ENCODE measurements at places on chromosomes 7 and 10. TPM values are rescaled to one million over a fixed set of nuclear protein-coding genes. Genes with fewer than 3 reads are reported as not detected.

DNA sequence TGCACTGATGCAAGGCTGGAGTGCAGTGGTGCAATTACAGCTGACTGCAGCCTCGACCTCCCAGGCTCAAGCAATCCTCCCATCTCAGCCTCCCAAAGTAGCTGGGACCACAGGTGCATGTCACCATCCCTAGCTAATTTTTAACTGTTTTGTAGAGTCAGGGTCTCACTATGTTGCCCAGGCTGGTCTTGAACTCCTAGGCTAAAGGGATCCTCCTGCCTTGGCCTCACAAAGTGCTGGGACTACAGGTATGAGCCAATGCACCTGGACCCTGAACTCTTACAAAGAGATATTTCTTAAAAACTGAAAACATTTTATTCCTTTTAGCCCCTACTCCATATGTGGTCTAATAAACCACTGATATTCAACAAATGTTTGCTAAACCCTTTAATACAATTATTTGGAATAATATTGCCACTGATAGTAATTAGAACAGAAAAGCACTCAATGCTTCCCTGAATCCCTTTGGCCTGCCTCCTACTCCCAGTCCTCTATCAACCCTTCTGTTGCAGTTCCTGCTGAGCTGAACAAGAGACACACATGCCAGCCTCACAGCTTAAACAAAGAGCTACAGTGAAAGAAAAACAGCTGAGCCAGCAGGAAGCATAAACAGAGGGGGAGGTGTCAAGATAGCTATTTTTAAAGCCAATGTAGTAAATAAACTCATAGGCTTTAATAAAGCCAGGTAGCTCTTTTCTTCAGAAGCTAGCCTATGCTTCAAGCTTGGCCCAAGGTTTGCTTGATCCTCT is 7.0 kb upstream of the GNAI1 start:
- no peak for DNase-seq

DNA sequence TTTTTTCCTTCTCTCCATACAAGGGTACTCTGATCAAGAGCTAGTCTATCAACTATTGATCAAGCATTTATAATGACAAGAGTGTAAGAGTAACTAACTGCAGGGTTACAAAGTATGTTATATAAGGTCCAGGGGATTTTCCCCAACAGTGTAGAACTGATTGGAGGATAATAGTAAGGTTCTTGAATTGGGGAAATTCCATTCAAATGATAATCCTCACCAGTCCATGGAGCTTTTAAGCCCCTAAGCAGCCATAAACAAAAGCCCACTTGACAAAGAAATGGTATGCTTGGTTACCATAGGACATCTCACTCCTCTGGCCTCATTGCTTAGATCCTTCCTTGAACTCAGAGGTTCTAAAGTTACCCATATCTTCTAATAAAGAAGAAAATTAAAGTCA is 8.2 kb downstream of the YME1L1 start:
- no peak for DNase-seq

Gene PLXNA4
- total RNA-seq: 34.9 TPM

GRCh38 chr7:80611779-80612178 is 26.7 kb upstream of the CD36 start:
- DNase-seq: peak; percentile 36

Gene PDCD4
- 118 TPM for total RNA-seq

- peak; percentile 23 for DNase-seq
Measured at GRCh38 chr10:28623483-28623882, 53.8 kb upstream of the BAMBI start.

GRCh38 chr10:22630234-22631174 is 83.9 kb downstream of the PIP4K2A start:
- no peak for DNase-seq

DNA sequence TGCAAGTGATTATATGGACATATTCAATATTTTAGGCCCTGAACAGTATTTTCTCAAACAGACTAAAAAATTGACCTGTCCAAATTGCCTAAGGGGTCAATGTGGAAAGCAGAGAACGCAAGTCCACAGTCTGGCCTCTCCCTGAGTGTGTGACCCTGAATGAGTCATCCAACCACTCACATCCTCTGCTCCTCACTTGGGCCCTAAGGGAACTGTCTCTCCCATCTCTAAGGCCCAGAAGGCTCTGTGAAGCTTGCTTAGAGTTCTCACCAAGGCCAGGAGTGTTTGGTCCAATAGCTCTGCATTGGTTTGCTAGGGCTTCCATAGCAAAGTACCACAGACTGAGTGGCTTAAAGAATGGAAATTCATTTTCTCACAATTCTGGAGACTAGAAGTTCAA is 155.1 kb downstream of the LSM5 start:
- no peak for DNase-seq

DNA sequence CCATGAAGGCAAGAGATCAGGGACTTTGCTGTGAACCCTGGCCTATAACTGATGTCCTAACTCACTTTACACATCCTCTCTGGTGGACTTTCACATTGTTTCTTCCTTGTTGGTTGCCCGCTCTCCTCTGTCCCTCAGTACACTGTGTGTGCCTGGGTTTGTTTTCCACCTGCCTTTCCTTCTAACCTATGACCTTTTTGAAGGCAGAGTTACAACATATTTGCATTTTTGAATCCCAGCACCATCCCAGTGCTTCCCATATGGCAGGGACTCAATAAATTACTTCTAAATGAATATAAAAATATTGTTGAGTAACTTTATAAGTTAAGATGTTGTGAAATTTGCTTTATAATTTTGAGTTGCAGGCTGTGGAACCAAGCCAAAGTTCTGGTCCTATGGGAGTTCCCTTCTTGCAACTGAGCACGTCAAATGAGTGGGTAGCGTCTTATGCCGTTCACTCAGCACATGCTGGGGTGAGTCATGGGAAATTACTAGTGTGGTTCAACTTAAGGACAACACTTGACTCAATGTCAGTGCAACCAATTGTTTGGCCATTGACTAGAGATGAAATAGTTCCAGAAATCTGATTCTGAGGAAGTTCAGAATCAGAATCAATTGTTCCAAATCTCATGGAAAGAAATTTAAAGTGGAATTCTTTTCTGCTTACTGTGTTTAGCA is 250.9 kb downstream of the TWIST1 start:
- DNase-seq: peak; percentile 64

GRCh38 chr10:44965651-44966097 is 6.1 kb downstream of the RASSF4 start:
- no peak for DNase-seq

GRCh38 chr10:3568983-3569382 is 216.0 kb downstream of the KLF6 start:
- DNase-seq: no peak

GRCh38 chr7:94656658-94656924 is 658 bp upstream of the SGCE start:
- DNase-seq: no peak

Gene SLC29A3
- 1.2 TPM for total RNA-seq

GRCh38 chr10:131858118-131858515 is 42.7 kb upstream of the PPP2R2D start:
- DNase-seq: no peak

DNA sequence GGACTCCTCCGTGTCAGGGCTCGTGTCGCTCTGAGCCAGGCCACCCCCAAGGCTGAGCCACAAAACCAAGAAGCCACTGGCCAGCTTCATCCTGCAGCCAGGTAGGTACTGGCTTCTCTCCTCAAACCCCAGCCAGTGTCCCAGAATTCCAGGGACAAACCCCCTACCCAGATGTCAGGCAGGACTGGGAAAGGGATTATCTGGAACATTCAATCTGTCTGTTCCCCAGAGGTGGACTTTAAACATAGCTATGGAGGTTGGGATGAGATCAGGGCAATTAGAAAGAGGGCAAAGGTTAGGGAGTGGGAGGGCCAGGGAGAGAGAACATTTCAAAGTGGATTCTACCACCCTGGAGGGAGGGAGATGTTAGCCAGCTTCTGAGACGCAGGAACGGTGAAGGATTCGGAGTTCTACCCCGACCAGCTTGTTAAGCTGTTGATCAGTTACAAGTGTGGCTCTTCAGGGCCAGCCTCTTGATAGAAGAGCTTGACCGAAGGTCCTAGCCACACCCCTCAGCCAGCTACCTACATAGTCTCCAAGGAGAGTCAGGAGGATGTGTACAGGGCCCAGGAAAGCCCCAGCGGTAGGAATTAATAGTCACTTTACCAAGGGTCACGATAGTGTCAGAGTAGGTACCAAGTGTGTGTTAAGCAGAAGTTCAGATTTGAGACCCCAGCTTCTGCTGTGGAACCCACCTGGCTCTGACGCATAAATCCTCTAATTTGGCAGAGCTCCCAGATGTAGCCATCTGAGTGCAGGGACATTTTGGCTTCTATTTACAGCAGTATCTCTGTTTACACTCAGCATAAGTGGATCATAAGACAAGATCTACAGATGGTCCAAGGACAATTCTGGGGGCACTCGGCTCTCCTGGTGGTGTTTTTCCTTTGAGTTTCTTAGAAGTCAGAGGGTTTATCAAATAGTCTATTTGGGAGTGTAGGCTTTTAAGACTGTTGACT is at the start of gene PLA2G12B:
Gene PLA2G12B (minus strand): TSS at position 211 of the 959 bp plus-strand sequence. CDS start 121 bp downstream, at position 90.
- DNase-seq: no peak

GRCh38 chr7:404812-405488 is 114.7 kb downstream of the PDGFA start:
- no peak for DNase-seq

- no peak for DNase-seq
Measured at GRCh38 chr10:16518822-16519221, 2.9 kb downstream of the C1QL3 start.

Gene NEUROD6
- 0.96 TPM for total RNA-seq

- no peak for DNase-seq
Measured at GRCh38 chr7:12987238-12987637, 299.8 kb downstream of the ARL4A start.

DNA sequence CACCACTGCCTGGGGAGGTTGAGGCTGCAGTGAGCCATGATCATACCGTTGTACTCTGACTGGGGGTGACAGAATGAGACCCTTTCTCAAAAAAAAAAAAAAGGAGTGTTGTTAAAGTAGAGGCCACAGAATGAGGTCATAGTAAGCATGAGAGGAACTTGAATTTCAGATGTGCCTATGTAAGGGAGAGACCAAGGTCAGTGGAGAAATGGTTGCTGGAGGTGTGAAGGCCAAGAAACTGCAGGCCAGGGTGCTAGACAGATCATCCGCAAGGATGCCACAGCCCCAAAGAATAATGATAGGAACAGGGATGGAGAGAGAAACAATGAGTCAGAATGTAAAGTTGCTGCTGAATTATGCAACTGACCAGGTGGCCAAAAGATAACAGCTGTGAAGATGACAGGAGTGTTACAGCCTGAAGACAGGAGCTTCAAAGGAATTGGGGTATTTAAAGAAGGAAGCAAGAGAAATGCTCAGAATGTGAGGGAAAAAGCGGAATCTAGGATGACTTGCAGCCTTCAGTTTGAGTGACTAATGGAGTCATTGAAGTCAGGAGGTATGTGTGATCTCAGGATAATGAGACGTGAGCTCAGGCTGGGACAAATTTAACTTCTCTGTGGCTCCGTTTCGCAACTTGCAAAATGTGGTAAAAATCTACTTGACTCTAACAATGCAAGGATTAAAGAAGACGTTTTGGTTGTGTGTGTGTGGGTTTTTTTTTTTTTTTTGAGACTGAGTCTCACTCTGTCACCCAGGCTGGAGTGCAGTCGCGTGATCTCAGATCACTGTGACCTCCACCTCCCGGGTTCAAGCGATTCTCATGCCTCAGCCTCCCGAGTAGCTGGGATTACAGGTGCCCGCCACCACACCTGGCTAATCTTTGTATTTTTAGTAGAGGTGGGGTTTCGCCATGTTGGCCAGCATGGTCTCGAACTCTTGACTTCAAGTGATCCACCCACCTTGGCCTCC is 22.2 kb downstream of the TYW1B start:
- no peak for DNase-seq

DNA sequence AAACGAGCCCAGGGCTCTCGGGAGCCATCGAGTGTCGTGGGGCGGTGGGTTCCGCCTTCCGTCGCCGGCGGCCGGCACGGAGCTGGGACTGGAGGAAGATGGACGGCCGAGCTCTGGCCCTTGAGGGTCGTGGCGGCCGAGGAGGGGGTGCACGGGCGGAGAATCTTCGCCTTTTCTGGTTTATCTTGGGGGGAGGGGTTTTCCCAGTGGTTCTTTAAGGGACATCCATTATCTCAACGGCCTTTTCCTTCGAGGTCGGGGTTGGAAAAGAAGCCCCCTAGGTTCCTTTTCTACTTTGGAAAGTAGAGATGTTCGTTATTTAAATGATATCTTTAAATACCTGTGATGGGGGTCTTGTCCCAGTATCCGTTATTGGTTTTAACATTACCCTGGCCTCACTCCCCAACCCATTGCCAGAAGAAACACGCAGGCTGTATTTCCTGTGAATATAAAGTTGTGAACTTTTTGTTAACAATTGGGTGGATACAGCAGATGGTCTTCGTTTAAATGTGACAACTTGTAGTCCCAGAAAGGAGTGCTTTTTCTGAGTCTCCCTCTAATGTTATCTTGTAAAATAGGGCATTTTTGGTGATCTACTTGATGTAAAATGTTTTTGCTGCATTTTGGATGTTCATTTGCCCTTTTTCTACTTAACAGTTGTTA is 765 bp downstream of the CCAR1 start:
- DNase-seq: peak; percentile 8

- DNase-seq: no peak
Measured at GRCh38 chr10:8158193-8159071, 103.9 kb downstream of the GATA3 start.

GRCh38 chr7:68038621-68039314 is 1042.1 kb downstream of the TYW1 start:
- DNase-seq: no peak

Data from umbilical cord (tissue), 2 donors.